GM12878 (cell line): ENCODE measurements at places on chromosomes 13 and 19. TPM values are rescaled to one million over a fixed set of nuclear protein-coding genes. Genes with fewer than 3 reads are reported as not detected.

Gene ZSCAN4
- total RNA-seq: not detected in 2 replicates

Gene FKRP
- total RNA-seq: 13.0 and 13.3 TPM in 2 replicates

Gene RPL36
- total RNA-seq: 1,583 and 1,661 TPM in 2 replicates

Gene CYP4F3
- total RNA-seq: 2.4 and 2.9 TPM in 2 replicates

GRCh38 chr19:22628401-22628800, 5.7 kb upstream of the ZNF492 start:
- no peak for DNase-seq

DNA sequence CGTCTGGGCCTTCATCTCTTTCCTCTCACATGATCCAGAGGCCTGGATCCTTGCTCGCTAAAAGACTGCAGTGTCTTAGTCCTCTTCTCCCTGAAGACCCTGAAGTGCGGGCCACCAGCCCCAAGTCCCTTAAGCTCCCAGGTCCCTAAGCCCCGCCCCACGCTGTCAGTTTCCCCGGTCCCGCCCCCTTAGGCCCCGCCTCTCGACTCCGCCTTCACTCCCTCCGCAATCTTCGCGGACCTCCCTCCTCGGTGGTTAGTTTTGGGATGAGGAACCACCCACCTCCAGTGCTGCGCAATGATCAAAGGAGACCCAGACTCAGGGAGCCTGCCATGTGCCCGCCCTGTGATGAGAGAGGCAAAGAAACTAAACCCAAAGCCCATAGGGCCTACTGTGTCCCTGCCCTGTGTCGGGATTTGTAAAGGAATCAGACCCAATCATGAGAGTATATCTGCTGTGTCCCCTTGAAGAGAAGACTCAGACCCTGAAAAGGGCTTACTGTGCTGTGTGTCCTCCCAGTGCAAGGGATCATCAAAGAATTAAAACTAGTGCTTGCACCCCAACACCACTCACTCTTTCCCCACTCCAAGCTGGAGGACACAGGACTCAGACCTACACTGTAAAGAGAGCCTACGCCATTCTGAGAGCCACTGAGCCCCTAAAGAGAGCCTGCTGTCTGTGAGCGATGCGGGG, 3.0 kb upstream of the COX6B1 start:
- DNase-seq: no peak

DNA sequence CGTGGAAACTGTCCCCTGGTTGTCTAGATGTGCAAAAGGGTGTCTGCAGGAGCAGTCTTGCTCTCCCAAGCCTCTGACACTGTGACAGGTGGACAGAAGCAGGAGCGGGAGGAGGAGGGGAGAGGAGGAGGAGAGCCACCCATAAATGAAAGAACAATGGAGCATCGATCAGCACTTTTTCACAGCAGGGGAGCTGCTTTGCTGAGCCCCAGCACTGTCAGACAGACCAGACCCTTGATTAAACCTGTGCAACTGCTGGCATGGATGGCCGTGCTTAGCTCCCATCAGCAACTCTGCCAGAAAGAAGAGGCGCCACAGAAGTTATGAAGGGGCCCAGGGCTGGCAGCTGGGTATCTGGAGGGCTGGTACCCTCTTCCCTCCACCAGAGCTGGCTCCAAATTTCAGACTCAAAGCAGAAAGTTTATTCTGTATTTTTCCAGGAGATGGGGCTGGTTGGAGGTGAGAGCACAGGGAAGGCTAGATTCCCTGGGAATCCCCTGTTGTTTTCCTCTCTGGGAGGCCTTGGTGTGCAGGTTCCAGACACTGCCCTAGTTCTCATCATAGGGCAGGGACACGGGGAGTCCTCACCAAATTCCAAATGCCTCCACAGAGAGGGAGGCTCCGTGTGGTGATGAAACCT, 1192.2 kb downstream of the UQCRFS1 start:
- DNase-seq: no peak

Gene IFI30
- total RNA-seq: 301 and 314 TPM in 2 replicates
